ENCODE measurements at places on chromosomes 2 and 18.
A peak's percentile ranks its signal among the peaks of the same experiment; 100 is the strongest.

GRCh38 chr2:222884114-222884771, 23.4 kb downstream of the ACSL3 start:
- DNase-seq, result no peak

DNA sequence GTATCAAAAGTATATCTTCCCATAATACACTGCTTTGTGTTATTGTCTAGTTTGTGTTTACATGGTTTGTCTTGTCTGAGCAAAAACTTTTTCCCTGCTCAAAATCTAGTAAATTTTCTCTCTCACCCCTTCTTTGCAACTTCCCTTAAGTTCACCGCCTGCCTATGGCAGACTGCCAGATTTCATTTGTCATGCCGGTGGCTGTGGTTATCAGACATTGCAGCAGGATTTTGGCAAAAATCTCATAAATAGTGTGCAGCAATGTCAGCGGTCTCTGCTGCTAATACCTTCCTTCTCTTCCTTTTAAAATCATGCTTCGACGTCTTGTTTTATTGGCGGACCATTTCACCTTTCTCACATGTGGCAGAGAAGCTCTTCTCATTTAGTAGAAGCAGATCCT, 45.6 kb upstream of the TMEM178A start:
- peak; percentile 34 for DNase-seq

DNA sequence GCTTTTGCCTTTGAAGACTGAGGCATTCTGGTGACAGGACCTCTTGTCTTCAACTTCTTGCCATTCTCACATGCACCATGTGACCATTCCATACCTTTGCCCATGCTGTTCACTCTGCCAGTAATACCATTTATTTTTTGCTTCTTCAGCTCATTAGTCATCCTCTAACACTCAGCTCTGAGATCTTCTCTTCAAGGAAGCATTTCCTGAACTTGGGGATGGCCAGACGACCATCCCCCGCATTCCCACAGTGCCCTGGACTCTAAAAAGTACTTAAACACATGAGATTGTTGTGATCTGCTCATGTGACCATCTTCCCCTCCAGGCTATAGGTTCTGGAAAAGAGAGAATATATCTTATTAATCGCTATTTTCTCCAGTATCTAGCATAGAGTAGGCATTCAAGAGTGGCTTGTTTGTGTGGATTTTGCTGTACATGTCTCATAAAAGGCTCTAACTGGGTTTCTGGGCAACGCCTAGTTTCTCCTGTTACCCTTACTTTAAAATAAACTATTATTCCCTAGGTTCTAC, 33.9 kb downstream of the PAX3 start:
- peak; percentile 23 for DNase-seq

DNA sequence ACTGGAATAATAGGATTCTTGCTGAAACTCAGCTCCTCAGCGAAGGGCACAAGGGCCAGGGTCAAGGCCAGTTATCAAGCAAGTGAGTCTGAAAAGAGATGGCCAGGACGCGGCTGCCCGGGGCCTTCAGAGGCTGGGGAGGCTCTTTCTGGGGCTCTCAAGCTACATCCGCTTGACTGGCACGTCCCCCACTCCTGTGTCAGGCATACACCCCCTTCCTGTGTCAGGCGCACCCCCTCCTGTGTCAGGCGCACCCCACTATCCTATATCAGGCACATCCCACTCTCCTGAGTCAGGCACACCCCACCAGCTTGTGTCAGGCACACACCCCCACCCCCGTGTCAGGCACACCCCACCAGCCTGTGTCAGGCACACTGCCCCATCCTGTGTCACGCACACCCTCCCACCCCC, 91.8 kb downstream of the TPO start:
- DNase-seq, result no peak

GRCh38 chr2:170324640-170325046, 146.7 kb downstream of the MYO3B start:
- DNase-seq, result no peak

GRCh38 chr2:193253014-193253530, 1058.3 kb upstream of the TMEFF2 start:
- no peak for DNase-seq

DNA sequence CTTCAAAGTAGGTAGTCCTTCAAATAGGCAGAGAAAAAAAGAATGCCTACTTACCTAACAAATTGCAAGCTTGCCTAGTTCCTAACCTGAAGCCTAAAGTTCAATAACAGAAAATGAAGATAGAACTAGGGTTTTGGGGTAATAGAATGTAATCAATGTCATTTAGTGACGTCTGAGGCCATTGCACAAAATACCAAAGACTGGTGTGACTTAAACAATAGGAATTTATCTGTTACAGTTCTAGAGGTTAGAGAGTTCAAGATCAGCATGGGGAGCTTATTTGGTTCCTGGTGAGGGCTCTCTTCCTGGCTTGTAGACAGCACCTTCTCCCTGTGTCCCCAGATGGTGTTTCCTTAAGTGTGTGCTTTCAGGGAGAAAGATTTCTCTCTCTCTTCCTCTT, 4.7 kb upstream of the NPC1 start:
- no peak for DNase-seq

- no peak for DNase-seq
Observed at GRCh38 chr2:145563741-145564615, 1044.1 kb upstream of the ZEB2 start.

DNA sequence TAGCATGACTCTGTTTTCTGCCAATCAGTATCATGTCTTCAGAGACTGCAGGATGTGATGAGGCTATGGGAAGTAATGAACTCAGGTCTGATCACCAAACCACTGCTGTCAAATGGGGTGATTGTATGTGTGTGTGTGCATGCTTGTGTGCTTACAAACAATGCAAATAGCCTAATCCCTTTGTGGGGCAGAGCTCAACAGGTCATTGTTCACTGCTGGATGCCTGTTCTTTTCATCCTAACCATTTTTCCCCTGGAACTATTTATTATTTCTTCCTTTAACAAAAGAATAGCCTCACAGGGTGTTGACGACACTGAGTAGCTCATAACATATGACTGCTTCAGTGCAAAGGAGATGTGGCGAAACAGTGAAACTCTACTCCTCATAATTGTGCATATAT, 55.9 kb downstream of the NXPH2 start:
- no peak for DNase-seq

GRCh38 chr18:6737833-6738232, 8.3 kb downstream of the ARHGAP28 start:
- DNase-seq, result no peak

DNA sequence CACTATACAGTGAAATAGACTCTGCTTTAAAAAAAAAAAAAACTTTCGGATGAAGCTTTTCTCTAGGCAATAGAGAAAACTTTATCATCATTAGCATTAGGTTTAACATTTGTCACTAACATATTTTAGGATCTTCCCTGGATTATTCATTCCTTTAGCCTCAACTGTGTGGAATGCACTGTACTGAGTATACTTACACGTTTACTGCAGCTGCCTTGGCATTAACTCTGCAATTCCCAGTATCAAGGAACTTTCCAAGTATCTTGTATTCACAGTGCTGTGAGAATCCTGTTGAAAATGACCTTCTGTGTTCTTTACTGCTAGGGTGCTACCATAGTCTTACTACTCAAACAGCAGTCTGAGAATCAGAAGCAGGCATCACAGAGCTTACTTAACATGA, 328.2 kb upstream of the COL3A1 start:
- peak; percentile 47 for DNase-seq

DNA sequence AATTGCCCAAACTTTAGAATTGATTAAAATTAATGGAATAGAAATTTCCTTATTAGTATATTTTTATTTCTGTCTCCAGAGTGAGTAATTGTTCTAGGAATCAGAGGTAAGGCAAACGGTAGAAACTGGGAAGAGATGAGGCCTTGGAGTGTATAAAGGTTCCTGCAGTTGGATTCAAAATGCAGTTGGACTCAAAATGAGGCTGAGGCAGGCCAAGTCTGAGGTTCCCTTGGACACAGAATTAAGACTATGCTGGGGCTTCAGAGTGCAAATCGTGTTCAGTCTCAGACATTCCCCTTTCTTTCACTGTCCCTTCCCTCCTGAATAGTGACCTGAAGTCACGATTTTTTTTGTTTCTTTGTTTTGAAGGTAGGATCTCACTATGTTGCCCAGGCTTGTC, 746.9 kb upstream of the NRXN1 start:
- DNase-seq, result no peak

- no peak for DNase-seq
Observed at GRCh38 chr2:31414601-31415241, at the start of gene XDH. TSS of gene XDH (minus strand) at chr2:31414742. CDS start at chr2:31414666, 76 bp downstream.

DNA sequence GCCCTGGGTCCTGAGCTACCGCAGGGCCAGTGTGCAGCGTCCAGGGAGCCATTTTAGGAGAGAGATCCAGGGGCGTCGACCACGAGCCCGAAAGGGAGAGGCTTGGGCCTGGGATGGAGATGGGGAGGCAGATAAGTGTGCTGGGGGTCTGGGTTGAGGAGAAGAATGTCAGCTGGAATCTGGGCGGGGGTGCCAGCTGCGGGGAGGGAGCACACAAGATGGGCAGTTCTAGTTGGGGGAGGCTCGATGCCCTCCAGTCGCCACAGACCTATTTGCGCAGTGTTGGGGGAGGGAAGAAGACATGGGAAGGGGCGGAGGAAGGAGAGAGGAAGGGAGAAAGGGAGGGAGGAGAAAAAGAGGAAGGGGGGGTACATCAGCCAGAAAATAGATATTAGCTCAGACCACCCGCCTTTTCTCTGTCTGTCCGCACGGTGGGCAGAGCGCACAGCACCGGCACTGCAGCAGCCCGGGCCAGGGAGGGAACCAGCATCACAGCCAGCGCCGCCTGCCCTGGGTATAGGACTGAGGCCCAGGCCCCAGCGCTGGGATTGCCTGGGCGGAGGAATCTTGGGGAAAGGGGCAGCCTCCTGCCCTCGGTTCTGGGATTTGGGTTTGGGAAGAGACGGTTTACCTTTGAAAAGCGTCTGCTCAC, 1.9 kb upstream of the HOXD11 start:
- DNase-seq, result no peak

DNA sequence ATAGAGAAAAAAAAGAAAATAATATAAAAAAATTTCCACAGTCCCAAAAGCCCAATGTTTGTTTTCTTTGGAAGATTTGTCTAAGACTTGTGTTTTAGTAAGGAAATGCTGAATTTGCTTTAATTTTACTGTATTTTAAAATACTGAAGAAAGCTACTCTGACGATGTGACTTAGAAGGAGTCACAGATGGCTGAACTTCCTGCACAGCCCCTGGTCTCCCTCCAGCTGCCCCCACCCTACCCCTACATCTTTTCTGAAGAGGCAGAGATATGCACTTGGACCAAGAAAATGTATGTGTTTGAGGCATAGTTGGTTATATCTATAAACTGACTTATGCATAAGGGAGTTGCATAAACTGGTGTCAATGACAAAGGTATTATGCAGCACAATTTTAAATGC, 172.3 kb downstream of the CDH2 start:
- DNase-seq, result no peak

DNA sequence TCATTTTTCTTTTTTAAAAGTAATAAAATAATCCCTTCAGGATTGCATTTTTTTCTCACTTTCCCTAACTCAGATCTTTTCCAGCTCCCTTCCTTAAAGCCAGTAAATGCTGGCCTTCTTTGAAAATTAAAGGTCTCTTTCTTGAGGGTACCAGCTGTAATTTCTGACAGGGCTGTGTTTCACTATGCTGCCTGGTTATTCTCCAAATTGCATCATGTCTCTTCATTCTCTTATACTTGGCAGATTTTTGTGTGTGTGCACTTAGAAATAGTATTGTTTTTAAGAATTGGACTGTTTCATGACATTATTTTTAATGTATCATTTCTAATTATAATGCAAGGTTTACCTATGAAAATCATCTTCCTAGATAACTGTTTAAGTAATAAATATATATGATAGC, 72.0 kb upstream of the EPB41L5 start:
- DNase-seq, result no peak

GRCh38 chr2:237865623-237866041, 6.2 kb downstream of the RAMP1 start:
- DNase-seq, result no peak

DNA sequence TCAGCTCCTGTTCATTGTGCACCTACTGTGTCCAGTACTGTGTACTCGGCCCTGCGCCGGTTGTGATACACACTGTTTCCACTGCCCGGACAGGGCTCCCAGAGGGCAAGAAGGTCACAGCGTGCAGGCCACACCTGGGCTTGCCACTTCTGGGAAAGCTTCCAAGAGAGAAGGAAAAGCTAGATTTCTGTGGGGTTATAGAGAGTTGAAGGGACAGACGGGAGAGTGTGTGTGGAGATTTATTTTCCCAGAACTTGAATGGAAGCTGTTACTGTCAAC, 3.8 kb upstream of the CNDP1 start:
- DNase-seq, result no peak

- no peak for DNase-seq
Observed at GRCh38 chr2:206831442-206831995, 66.1 kb downstream of the FASTKD2 start.

GRCh38 chr2:143891879-143892308, 628.0 kb downstream of the ZEB2 start:
- DNase-seq, result no peak

DNA sequence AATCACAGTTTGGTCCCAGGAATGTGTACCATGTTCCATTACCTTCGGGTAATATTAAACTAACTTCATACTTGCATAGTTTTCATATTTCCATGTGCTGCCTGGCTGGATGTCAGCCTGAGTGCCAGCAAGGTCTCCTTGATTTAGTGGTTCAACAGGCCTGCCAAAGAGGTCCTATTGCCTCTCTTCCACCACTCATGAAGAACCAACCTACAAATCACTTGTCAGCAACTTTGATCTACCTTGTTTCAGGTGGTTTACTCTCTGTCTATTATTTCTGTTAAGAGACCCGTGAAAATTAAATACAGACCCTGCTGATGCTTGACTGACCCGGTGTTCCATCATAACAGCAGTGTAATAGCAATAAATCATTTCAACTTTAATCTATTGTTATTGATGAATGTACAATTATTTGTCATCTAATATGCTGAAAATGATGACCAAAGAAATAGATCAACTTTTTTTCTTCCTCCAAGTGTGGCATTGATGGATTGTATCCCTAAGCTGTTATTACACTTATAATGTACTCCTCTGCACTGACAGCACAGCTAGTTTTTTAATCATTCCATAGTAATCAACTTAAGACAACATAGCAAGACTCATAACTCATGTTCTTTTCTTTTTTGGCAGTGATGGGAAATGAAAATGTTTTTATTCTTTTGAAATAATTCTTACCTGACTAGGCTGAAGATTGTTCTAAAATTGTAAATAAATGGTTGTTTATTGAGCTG, 1220.2 kb upstream of the ACVR2A start:
- DNase-seq, result no peak

DNA sequence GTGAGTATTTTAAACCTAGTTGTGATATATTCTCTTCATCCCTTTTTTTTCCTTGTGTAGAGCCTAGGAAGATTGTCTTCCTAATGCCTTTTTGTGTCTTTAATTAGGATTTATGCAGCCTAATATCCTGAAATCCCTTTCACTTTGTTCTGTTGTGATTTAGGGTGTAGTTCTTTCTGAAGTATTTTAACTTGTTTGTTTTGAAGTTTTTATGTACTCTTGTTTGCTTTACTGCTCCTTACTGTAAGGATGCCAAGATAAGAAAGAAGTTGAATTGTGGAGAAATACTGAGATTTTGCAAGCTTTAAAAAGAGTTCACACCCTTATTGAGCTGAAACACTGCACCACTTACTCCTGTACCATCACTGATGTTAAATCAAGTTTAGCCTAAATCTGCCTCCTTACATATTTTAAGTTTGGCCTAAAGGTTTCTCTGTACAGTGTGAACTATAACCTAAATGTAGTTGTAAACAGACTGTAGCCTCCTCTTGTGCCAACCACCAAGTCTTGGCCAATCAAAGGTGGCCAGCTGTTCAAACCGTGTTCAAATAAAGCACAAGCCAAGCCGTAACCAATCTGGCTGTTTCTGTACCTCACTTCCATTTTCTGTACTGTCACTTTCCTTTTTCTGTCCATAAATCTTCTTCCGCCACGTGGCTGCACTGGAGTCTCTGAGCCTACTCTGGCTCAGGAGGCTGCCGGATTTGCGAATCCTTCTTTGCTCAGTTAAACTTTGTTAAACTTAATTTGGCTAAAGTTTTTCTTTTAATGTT, 17.7 kb upstream of the ACOXL start:
- DNase-seq, result no peak

Measured in AG04449 (cell line).